Activated T-cell treated with anti-CD3 and anti-CD28 coated beads for 1 hour (primary cell): ENCODE measurements at places on chromosomes 6 and 20.

GRCh38 chr6:166927240-166927934 lies 29.0 kb downstream of the RNASET2 start:
- no peak for DNase-seq

GRCh38 chr20:419556-420165 lies 11.6 kb downstream of the RBCK1 start:
- DNase-seq: no peak

DNA sequence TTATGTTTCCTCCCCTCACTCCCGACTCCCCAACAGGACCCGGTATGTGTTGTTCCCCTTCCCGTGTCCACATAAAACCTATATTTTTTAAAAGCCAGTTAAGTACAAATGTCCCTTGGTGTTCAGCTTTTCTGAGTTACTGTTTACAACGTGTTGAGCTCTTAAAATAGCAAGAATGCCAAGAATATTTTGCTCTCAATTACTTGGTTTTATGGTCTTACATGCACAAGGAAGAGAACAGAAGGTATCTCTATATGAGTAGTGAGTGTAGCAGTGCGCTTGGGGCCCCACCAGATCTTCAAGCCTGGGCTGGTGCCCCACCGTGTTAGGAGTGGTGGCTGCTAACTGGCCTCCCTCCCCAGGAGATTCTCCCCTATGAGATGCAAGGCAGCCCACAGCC lies 75.3 kb downstream of the RIN2 start:
- DNase-seq: no peak

DNA sequence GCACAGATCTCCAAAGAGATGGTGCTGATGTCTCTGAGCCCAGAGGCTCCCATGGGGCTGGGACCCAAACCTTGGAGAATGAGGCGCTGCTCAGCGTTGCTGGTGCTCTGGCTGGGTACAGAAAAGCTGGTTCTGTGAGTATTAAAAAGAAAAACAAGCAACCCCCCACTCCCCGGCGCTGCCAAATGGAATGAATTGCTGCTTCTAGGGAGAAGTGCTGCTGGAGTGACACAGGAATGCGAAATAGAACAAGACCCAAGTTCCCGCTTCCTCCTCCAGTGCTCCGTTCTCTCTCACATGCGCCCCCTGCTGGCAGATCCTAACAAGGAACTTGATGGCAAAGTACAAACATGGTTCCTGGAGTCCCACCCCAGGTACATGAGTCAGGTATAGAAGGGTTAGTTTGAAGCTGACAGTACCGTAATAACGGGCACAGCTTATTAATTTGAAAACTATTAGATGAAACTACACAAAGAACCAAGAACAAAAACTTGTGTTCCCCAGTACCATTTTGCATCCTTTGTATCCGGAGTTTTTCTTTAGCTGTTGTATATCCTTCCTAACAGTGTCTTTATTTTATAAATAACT lies 2.1 kb upstream of the DDX27 start:
- DNase-seq: peak; percentile 99

- DNase-seq: peak; percentile 26
These were observed 651 bp upstream of the BLTP3A start for GRCh38 chr6:34791164-34791700.

- DNase-seq: no peak
These were observed 731.4 kb upstream of the CITED2 start for GRCh38 chr6:140105857-140106256.

DNA sequence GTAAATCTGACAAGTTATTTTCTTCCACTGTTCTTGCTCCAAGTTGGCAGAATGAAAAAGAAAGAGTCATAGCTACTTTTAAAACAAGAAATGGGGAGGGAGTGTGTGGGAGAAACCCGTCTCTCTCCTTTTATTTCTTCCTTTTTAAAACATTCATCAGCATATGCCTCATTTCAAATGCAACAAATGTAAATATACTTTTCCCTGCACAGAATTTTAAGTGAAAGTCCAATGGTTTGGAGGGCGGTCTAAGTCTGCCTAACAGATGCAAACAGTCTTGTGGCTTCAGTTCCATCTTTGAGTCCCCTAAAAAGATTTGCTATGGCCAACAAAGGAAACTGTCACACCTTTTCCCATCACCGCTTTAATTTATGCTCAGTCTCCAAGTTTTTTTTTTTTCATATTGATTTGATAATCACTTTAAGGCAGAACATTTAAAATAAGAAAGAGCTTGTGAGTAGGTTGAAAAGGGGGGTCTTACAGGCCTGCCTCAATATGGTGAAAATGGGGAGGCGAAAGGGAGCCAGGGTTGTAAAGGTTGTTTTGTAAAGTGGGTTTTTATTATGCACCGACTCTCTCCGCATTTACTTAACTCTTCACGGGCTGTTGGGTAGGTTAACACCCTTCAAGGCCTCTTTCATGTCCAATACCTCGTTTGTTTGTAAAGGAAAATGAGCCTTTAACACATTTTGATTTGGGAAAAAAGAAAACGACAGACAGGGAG lies 4.6 kb downstream of the TFAP2D start:
- DNase-seq: no peak

- DNase-seq: no peak
These were observed 226.6 kb downstream of the MYLK4 start for GRCh38 chr6:2524090-2524489.

DNA sequence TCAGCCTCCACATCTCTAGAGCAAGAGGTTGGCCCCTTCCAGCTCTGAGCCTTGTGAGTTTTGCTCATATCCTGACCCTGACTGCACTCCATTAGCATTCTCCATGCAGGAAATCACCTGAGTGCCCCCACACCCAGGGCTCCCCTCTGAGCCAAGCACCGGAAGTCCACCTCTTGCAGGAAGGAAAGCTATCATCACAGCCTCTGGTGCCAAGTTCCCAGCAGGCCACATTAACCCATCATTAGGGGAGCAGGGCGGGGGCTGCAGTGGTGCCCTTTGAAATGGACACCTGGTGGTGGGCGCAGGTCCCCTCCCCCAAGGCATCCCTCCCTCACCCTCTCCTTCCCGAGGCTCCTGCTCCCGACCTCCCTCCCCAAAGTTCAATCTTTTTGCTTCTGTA lies 16.1 kb downstream of the GRM4 start:
- no peak for DNase-seq

GRCh38 chr6:47502920-47503319 lies 25.3 kb downstream of the CD2AP start:
- DNase-seq: no peak

GRCh38 chr20:50385733-50386640 lies 124.2 kb upstream of the PTPN1 start:
- peak; percentile 19 for DNase-seq

DNA sequence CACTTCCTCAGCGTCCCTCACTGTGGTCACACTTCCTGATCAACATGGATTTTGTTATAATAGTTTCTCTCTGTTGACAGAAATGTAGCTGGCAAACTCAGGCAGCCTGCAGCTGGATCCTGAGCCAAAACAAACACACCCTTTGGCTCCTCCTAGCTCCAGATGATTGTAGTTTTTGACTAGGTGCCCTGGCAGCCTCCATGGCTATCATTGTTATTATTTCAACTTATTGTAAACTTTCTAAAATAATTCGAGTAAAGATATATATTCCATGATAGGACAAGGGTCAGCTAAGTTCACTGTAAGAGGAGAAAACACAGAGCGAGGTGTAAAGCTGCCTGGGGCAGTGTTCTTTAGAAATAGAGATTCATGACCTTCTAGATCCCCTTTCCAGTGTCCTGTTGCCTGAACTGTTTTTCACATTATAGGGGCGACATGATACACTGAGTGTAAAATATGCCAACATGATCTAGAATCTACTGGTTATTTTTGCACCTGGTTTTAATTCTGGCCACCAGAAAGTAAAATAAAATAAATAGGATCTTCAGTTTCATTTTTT lies 98.2 kb upstream of the HDGFL1 start:
- no peak for DNase-seq

GRCh38 chr6:26440977-26441358 lies 664 bp downstream of the BTN3A3 start:
- no peak for DNase-seq

- no peak for DNase-seq
These were observed 176.1 kb downstream of the MBOAT1 start for GRCh38 chr6:20036141-20036677.

- DNase-seq: no peak
These were observed 369.7 kb downstream of the CD109 start for GRCh38 chr6:74065705-74066104.

GRCh38 chr20:41151134-41151869 lies 14.0 kb downstream of the PLCG1 start:
- DNase-seq: no peak

GRCh38 chr6:148757944-148758480 lies 11.2 kb downstream of the UST start:
- DNase-seq: no peak

- DNase-seq: no peak
These were observed 43.7 kb downstream of the CCDC170 start for GRCh38 chr6:151537556-151537955.

- no peak for DNase-seq
These were observed 40.3 kb upstream of the ZFAND3 start for GRCh38 chr6:37779111-37779800.

GRCh38 chr6:155050311-155050710 lies 55.2 kb downstream of the TIAM2 start:
- no peak for DNase-seq

DNA sequence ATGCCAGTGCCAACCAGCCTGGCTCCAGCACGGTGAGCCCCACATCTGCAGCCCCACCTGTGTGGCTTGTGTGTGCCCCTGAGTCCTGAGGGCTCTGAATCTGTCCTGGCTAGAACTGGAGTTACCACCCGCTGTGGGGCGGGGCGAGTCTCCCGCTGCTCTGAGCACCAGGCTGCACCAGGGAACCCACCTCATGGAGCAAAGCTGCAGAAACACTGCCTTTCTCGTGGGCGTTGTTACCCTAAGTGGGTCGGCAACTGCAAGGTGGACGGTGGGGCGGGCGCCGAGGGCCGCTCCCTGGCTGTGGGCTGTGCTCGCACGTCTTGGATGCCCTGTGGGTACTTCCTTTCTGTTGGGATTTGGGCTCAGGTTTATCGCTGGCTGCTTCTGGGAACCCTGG lies 12.7 kb upstream of the ZBTB46 start:
- no peak for DNase-seq

GRCh38 chr6:41687501-41688175 lies 47.8 kb downstream of the TFEB start:
- DNase-seq: no peak

- no peak for DNase-seq
These were observed 52.0 kb downstream of the CSE1L start for GRCh38 chr20:49098136-49098535.

DNA sequence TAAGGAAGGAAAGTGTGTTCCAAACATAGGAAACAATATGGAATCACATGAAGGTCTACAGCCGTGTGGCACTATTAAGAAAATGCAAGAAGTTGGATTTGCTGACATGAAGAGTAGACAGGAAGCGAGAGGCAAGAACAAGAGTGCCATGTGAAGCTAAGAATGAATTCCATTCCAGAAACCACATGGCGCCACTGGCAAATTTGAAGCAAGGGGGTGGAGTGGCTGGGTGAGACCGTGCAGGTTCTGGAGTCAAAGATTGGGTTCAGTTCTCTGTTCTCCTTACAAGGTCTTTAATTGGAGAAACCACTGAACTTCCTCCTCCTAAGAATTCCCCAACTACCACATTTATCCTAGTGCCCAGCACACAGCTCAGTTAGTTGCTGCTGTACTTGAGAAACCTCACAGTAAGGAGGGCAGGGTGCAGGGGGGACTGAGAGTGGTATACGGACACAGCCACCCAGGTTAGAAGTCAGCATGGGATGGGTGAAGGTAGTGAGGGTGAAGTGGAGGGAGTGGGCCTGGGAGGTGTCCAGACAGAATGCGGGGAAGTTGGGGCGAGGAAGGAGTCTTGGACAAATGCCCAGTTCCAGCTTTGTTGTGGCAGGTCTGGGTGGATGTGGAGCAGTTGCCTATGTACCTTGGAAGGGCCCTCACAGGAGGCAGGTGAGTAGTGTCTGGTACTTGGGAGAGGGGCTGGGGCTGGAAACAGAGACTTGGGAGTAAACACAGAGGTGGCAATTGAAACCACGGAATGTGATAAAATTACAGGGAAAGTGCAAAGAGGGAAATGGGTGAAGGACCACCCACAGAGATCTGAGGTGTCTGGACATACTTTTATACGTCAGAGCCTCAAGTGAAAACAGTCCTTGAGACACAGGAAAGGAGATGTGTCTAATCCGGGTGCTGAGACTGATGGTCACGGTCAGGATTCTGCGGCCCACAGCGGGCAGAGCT lies 14.3 kb downstream of the LYRM4 start:
- no peak for DNase-seq

DNA sequence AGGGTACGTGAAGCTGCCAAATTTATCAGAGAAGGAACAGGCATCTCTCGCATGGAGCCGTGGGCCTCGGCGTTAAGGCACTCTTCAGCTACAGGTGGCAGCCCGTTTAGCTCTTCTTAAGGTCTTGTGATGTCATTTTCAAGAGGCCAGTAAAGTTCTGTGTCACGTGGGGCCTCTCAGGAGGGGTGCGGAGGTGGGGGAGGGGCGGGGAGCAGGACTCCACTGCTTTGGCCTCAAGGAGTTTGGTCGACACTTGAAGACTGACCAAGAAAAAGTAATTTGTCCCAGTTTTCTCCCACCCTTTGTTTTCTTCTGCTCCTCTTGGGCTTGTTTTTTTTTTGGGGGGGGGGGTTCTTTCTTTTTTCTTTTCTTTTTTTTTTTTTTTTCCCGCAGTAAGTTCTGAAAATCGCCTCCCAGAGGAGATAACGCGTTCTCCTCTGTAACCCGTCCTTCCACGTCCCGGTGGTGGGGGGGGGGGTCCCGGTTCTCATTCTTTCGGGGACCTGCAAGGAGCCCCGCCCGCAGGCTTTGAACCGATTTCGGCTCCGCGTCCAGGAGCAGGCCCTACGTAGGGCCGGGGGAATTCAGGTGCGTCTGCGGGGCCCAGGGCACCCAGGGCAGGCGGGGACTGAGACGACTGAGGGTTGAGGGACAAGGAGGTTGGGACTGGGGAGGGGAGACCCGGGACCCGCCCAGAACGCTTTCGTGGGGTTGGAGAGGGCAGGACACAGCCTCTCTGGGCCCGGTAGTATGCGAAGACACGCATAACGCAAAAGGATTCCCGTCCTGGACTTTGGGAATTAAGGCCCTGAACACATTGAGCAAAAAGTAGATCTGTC lies 26.0 kb downstream of the GPX6 start:
- DNase-seq: peak; percentile 20

- DNase-seq: no peak
These were observed 189.4 kb upstream of the RREB1 start for GRCh38 chr6:6918216-6918983.

DNA sequence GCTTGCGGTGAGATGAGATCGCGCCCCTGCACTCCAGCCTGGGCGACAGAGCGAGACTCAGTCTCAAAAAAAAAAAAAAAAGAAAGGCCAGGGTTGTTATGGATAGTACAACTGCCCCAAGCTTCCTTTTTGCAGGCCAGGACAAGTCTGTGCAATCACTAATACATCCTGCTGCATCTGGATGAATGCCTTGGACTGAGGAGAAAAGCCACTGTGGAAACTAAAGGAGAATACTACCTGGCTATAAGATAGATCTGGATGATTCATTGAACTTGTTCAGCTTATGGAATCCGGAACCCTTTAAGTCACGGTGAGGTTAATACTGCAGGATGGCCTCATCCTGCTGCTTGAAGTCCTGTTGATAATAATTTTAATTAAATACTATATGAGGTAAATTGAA lies 278.2 kb downstream of the TFAP2A start:
- no peak for DNase-seq
